ENCODE measurements at places on chromosomes 5 and 9.

GRCh38 chr9:84698323-84698722 lies 28.8 kb downstream of the NTRK2 start:
- no peak for DNase-seq

GRCh38 chr5:15993919-15994318 lies 185.7 kb downstream of the MARCHF11 start:
- no peak for DNase-seq

GRCh38 chr5:110785356-110785755 lies 46.5 kb downstream of the SLC25A46 start:
- no peak for DNase-seq

- DNase-seq: no peak
These were observed 309.7 kb downstream of the NSG2 start for GRCh38 chr5:174355208-174355612.

GRCh38 chr9:134651226-134651905 lies 9.8 kb downstream of the COL5A1 start:
- DNase-seq: no peak

GRCh38 chr5:98157368-98157767 lies 616.1 kb upstream of the RGMB start:
- no peak for DNase-seq

- no peak for DNase-seq
These were observed 9.2 kb upstream of the FUBP3 start for GRCh38 chr9:130570208-130570607.

DNA sequence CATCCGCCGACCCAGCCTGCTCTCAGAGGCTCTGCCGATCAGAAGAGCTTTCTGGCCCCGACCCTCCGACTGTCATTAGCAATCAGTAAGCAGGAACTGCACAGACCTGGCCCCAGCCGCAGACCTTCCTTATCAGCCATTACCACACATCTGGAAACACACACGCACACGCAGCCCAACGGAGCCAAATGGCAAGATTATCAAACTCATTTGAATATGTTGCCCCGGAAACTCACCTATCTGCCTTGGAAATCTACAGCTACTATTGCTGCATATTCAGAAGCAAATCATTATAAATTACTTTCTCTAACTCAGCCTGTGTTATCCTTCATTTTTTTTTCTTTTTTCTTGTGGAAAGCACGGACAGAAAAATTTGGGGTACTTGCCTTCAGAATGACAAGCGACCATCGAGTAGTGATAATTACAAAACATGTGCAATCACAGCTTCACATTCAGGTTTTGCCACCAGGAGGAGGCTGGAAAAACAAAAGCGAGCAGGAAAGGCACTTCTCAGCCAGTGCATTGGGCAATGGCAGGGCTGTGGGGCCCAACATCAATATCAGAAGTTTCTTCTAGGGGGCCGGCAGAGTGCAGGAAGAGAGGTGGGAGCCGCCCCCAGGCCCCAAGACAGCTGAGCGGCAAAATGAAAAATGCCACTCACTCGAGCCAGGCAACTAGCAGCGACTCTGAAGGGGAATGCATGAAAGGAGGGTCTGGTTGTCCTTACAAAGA lies 122.3 kb downstream of the VAV2 start:
- no peak for DNase-seq

GRCh38 chr5:161382685-161383084 lies 163.8 kb downstream of the GABRB2 start:
- no peak for DNase-seq

- no peak for DNase-seq
These were observed 34.9 kb upstream of the EPB41L4B start for GRCh38 chr9:109355564-109356297.

DNA sequence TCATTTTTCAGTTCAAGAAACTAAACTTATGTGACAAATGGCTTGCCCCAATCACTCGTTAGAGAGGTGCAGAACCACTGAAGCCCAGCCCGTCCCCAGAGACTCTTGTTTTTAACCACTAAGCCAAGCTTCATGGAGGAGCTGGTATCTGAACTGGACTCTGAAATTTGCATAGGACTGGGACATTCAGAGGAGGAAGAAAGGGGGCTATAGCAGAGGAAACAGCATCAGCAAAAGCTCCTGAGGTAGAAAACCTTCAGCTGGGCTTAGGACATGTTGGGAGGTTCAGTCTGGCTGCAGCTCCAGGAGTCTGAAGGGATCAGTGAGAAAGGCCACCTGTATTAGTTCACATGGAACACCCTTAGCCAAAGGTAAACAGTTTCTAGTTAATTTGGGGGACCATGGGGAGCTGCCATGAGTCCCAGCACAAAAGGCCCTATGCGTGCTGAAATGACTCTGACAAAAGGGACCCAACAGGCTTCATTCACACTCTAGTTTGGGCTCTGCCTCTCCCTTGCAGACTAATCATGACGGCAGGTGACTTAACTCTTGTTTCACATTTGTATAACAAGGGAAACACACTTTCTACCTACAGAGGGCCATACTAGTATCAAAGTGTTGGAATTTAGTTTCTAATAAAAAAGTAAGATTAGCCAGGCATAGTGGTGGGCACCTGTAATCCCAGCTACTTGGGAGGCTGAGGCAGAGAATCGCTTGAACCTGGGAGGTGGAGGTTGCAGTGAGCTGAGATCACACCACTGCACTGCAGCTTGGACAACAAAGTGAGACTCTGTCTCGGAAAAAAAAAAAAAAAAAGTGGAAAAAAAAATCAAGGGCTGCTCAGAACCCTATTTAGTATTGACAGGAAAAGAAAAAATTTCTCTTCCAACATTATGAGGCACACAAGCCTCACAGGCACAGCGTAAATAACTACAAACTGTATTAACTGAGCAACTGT lies 10.2 kb downstream of the FBXO10 start:
- no peak for DNase-seq

DNA sequence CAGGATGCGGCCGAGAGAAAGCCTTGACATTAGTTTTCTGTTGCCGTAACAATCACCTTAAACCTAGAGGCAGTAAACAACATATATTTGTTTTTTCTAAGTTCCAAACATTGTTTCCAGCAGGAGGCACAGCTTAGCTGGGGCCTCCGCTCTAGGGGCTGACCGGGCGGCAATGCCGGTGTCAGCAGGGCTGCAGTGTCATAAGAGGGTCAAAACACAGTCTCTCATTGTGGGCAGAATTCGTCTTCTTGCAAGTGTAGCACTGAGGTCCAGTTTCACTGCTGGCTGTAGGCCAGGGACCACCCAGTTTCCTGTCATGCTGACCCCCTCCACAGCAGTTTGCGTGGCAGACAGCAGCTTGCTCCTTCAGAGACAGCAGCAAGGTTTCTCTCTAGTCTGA lies 186.2 kb downstream of the PJA2 start:
- DNase-seq: no peak

GRCh38 chr9:123150708-123151503 lies 117.4 kb downstream of the GPR21 start:
- DNase-seq: no peak

- DNase-seq: no peak
These were observed 142.9 kb upstream of the GRAMD2B start for GRCh38 chr5:126280343-126280742.

DNA sequence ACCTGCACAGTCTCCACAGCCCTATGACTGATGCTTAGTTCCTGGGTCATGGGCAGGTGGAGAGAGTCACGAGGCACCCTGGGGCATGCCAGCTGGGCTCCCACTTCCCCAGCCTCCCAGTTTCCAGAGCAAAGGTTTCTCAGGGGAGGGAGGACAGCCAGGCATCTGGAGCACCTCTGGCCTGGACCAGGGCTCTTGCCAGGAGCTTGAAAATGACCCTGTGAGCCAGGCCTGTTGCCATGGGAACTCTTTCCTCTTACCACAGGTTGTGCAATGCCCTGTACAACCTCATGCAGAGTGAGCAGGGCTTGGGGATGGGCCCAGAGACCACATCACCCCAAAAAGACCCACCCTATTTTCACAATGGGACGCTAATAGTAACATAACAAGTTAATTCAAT lies 113.1 kb downstream of the PSD2 start:
- DNase-seq: no peak

GRCh38 chr5:180804129-180804618 lies 1.6 kb upstream of the MGAT1 start:
- no peak for DNase-seq

DNA sequence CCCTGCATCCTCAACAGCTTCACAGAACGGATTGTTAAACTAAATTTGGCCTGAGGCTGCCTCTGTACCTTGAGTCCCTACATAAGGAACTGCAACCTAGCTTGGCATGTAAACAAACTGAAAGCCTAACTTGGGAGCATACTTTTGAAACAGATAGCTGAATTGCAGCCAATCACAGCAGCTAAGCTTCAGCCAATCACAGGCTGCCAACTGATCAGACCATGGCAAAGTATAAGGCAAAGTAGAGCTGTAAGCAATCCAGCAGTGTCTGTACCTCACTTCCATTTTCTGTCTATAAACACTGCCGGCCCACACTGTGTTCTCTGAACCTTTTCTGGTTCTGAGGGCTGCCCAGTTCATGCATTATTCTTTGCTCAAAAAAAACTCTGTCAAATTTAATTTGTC lies 8.9 kb upstream of the ZNF483 start:
- DNase-seq: no peak

GRCh38 chr9:456365-456764 lies 241.7 kb downstream of the DOCK8 start:
- no peak for DNase-seq

DNA sequence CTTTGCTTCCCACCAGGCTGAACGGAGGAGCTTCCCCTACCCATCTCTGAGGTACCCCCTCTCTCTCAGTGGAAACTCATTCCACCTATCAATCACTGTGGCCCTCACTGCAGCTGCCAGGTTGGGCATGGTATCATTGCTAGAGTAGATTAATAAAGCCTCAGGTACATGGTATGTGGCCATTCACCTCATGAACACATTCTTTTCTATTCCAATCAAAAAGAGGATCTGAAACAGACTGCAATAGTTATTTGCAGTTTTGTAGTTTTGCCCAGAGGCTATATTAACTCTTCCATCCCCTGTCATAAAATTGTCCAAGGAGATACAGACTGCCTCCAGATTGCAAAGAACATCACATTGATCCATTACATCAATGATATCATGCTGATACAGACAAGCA lies 85.8 kb upstream of the MVB12B start:
- DNase-seq: no peak

DNA sequence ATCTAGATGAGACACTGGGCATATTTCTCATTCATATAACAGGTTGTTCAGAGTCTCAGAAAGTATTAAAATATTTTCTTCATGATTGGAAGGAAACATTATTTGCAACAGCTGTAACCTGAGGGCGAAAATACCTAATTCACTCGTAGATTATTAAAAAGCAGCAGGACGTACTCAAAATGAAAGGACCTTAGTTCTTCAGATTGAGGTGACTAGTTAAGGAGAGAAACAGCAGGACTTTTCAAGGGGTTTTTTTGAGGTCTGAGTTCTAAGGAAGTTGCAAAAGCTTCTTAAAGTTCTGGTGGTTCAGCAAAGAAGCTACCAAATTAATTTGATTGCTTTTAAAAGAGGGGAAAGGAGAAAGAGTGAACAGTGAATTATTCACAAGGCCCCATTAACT lies 174.9 kb downstream of the TMEM161B start:
- no peak for DNase-seq

DNA sequence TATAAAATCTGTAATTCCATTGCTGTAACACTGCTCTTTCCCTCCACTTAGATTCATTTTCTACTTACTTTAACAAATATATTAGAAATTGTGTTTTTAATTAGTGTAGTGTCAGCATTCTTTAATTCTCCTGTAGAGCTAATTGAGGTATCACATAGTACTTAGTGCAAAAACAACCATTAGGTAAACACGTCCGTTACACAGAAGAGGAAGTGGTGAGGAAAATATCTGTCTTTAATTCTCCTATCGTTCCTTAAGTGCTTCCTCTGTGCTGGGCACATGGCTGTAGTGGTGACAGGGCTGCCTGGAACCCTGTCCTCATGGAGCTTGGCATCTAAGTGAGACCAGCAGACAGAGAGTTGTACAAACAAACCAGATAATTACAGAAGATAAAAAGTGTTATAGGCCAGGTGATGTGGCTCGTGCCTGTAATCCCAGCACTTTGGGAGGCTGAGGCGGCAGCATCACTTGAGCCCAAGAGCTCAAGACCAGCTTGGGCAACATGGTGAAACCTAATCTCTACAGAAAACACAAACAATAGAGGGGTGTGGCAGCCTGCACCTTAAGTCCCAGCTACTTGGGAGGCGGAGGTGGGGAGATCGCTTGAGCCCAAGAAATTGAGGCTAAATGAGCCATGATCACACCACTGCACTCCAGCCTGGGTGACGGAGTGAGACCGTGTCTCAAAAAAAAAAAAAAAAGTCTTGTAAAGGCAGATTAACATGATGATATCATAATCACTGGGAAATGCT lies 36.4 kb downstream of the PARP8 start:
- DNase-seq: no peak

GRCh38 chr5:82952326-82952725 lies 124.9 kb downstream of the TMEM167A start:
- no peak for DNase-seq

DNA sequence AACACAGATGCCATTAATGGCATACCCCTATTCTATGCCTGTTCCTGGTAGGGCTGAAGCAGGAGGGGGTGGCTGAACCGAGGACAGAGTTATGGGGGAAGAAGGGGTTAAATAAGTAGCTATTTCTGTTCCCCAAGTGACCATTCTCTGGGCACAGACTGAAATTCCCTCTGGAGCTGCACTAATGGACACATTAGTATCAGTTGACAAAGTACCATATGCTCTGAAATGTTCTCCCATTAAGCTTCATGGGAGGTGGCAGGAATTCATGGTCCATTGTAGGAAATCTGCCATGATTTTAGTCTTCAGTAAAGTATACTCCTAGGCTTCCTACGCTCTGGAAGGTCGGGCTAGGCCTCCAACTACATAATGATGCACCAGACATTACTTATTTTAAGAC lies 10.5 kb upstream of the FRMPD1 start:
- no peak for DNase-seq

- no peak for DNase-seq
These were observed 6.1 kb downstream of the PTGES2 start for GRCh38 chr9:128121466-128121810.

DNA sequence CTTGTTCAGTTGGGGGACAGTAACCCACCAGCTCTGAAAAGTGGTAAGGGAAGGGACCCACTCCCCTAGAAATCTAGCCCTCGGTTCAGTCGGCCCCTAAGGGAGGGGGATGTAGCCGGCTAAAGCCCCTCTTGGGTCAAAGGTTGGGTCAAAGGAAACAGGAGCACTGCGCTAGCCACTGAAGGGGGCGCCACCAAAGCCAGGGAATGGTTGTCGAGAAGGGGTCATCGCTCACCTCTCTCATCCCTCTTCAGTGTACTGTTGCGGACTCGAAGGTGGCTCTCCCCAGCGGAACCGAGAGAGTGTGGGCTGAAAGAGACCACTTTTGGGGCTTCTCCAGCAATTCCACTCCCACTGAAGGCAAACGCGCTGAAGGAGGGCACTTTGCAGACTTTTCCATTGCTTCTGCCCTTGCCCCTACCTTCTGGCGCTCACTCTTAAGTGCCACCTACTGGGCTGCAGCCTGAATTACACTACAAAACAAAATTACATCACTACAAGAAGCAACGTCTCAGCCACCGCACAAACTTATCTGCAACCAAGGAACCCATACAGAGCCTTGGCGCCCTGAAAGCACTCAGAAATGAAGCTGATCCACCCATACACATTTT lies 396.9 kb downstream of the PDE4D start:
- DNase-seq: no peak

- DNase-seq: no peak
These were observed 515.6 kb downstream of the CCDC171 start for GRCh38 chr9:16068476-16068875.

Data from activated naive CD4-positive, alpha-beta T cell (primary cell).